ENCODE measurements at places on chromosomes 2 and 18. TPM values are rescaled to one million over a fixed set of nuclear protein-coding genes. Genes with fewer than 3 reads are reported as not detected.

Gene GATA6
- 26.6 TPM for total RNA-seq

- no peak for DNase-seq
Observed at GRCh38 chr18:70256184-70256583, 32.7 kb upstream of the SOCS6 start.

DNA sequence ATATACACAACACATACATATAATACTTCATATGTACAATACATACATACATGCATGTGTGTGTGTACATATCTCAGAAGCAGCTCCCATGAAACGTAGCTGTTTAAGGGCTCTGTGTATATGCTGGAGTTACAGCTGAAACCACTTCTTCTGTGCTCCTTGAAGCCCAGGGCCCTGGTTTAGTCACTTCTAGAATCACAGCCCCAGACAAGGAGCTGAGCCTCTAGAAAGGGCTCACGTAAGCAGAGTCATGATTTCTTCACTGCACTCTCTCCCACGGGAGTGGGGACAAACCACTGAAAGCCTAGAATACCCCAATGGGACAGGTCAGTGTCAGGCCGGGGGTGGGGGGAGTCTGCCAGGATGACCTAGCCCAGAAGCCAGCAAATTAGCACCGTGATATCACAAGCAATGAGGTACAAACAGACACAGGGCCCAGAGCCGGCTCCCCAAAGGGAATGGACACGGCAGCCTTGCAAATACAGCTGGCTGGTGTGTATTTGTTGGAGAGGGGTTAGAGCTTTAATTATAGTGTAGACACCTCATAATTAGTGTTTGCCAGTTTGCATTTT is 90.3 kb downstream of the C1QL2 start:
- DNase-seq, result no peak

GRCh38 chr18:37218022-37218590 is 347.5 kb downstream of the CELF4 start:
- DNase-seq, result no peak

Data from mesenteric fat pad (tissue), 1 donor.